ENCODE measurements at places on chromosomes 2 and 18.

- no peak for DNase-seq
Measured at GRCh38 chr2:195520671-195521155, 136.3 kb upstream of the SLC39A10 start.

DNA sequence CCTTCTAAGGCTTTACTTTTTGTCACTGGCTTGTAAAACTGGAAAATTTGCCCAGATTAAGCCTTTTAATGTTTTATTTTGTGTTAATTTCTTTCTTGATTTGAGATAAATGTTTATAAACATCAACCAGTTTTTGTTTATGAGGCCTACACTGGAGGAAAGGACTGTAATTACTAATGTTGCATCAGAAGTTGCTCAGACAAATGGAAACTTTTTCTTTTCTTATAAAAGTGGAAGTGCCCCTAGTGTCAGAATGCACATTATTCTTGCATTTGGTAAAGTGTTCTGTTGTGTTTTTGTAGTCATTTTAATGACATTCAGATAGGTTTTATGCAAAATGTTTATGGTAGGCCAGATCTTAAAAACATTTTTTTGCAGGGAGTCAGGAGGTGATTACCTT, 25.3 kb downstream of the LCLAT1 start:
- DNase-seq, result no peak

GRCh38 chr2:68855550-68855949, 15.6 kb downstream of the BMP10 start:
- no peak for DNase-seq

GRCh38 chr2:77421971-77422370, 100.2 kb downstream of the LRRTM4 start:
- DNase-seq, result no peak

- DNase-seq, result no peak
Measured at GRCh38 chr18:12659904-12660605, 2.1 kb upstream of the SPIRE1 start.

DNA sequence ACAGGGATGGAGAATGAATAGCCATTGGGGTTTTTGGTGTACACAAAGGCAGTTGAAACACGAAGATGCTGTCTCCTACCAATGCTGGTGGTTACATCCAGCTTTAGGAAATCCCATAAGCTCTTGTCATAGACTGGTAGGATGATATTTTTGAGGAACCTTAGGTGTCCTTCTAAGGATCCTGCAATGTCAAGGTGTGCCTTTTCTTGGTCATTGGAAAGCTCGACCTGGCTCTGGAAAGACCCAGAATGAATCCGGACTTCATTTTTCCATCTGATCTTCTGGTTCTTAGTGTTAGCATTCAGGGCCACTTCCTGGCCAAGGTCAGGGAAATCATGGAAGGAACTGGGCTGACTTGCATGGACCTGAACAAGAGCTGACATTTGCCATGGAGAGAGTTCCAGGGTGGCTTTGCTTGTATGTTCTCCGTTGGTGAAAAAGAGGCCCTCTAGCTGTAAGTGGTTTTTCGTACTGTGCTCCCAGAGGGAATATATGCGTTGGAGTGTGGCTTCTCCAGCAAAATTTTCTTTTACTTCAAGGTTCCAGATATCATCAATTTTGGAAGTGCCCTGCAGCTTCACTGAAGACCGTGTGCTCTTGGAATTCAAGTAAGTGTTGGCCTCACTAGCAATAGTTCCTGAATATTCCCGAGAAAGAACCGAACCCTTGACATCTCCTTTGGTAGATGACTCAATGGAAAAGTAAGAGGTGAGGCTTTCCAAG, 38.0 kb downstream of the APOB start:
- DNase-seq, result no peak

Data from esophagus squamous epithelium (tissue), 5 donors.